Naive thymus-derived CD4-positive, alpha-beta T cell (primary cell): ENCODE measurements at places on chromosomes 2 and 18. TPM values are rescaled to one million over a fixed set of nuclear protein-coding genes. Genes with fewer than 3 reads are reported as not detected.

TMEM163 gene
- total RNA-seq = 0.71 TPM

TUBB8B gene
- total RNA-seq = not detected

SNTG2 gene
- total RNA-seq = 3.1 TPM

MAL gene
- 154 TPM for total RNA-seq

TMEM182 gene
- total RNA-seq = 5.8 TPM

WDR75 gene
- total RNA-seq = 60.7 and 63.3 TPM in 2 replicates

FAM237A gene
- total RNA-seq = not detected in 2 replicates

TMEM178A gene
- total RNA-seq = 0.20 and 0.44 TPM in 2 replicates

KCNG2 gene
- not detected for total RNA-seq

POTEI gene
- total RNA-seq = not detected

GNAL gene
- 0.94 and 1.1 TPM in 2 replicates for total RNA-seq

INO80C gene
- 25.7 TPM for total RNA-seq

ZNF407 gene
- 31.3 TPM for total RNA-seq

PARD6G gene
- total RNA-seq = 0.11 TPM

INHBB gene
- not detected for total RNA-seq

ANTXR1 gene
- total RNA-seq = 0.13 TPM in 1 of 2 replicates, not detected in the other

GORASP2 gene
- total RNA-seq = 65.2 TPM

NT5DC4 gene
- total RNA-seq = not detected

ATP8B1 gene
- not detected in 2 replicates for total RNA-seq

RBKS gene
- total RNA-seq = 6.7 TPM

ABHD1 gene
- total RNA-seq = 1.5 TPM

FNDC4 gene
- not detected for total RNA-seq

SULT1C4 gene
- 0.78 TPM for total RNA-seq

RAD51AP2 gene
- total RNA-seq = not detected

SERPINB12 gene
- total RNA-seq = not detected in 2 replicates

PASK gene
- total RNA-seq = 157 TPM

CHRND gene
- total RNA-seq = not detected

RGPD4 gene
- total RNA-seq = 0.05 TPM in 1 of 2 replicates, not detected in the other

REEP1 gene
- total RNA-seq = 0.29 TPM

PHOSPHO2 gene
- total RNA-seq = 6.3 TPM

MFSD2B gene
- not detected for total RNA-seq

UGT1A6 gene
- not detected for total RNA-seq

FKBP1B gene
- total RNA-seq = 0.53 TPM in 1 of 2 replicates, not detected in the other

GCC2 gene
- 229 TPM for total RNA-seq

POTEE gene
- 2.0 and 2.1 TPM in 2 replicates for total RNA-seq

CPLX4 gene
- total RNA-seq = not detected
